ENCODE measurements at places on chromosomes 12 and 14.

DNA sequence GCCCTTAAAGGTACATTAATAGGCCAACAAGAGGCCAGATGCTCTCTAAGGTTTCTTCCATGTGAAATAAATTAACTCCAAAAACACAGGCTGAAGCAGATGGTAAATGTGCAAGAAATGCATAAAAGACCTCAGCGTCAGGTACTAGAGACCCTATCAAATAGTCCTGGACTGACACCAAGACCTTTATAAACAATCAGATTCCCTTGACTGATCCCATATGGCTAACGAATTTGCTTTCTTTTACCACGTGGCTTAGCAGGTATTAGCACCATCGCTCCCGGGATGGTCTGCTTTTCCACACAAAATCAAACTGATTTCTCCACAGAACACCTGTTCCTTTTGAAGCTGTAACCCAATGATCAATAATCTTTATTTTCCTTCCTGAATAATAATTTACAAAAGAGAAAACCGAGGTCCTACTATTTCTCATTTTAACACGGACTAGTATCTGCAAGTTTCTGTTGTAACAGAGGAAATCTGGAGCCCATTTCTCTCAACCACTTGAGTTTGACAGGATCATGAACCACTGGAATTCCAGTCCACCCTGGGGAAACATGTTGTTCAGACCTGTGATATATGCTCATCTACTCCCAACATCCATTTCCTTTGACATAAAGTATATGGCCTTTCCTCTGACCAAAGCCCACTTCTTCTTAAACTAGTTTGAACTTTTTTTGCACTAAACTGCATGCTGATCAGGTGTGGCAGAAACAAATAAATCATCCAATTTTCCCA lies 48.2 kb upstream of the DAAM1 start:
- no peak for DNase-seq

- DNase-seq: no peak
Observed at GRCh38 chr12:39618701-39619100, 902 bp downstream of the ABCD2 start.

DNA sequence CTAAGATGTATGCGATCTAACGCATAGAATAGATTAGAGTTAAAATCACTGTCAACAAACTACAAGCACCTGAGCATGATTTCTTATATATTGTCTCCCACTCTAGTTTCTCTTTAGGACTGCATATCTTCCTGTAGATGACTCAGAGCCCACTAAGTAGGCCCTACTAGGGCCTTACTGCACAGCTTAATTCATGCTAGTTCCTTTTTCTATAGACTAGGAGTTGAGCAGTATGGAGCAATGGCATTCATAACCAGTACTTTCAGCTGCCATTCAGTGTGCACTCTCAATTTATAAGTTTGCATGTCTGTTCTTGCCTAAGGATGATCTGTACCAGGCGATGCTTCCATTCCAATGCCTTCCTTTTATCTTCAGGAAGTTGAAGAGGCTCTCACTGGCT lies 103.5 kb downstream of the METTL25 start:
- no peak for DNase-seq

DNA sequence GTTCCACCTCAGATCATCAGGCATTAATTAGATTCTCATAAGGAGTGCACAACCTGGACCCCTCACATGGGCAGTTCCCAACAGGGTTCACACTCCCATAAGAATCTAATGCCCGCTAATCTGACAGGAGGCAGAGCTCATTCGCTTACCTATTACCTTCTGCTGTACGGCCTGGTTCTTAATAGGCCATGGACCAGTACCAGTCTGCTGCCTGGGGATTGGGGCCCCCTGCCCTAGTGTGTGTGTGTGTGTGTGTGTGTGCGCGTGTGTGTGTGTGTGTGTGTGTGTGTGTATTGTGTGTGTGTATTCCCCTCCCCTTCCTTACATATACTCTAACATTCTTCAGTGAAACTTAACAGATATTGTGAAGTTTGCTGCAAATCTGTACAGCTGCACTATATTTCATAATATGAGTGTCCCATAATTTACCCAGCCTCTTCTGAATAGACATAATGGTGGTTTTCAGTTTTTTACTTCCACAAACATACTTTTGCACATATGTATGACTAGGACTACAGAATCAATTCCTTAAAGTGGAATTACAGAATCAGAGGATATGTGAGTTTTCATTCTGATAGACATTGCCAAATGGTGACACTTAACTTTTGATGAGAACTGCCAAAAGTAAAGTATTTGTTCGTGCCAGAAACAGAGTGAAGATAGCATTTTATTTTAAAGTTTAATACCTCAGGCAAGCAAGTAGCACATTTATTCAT lies 205.2 kb upstream of the EEA1 start:
- no peak for DNase-seq

- no peak for DNase-seq
Observed at GRCh38 chr12:132428936-132429601, 60.9 kb upstream of the FBRSL1 start.

- no peak for DNase-seq
Observed at GRCh38 chr12:11855983-11856374, 206.5 kb downstream of the ETV6 start.
